ENCODE measurements at places on chromosomes 1 and 21.

GRCh38 chr1:38125016-38125415 is 78.4 kb upstream of the POU3F1 start:
- no peak for DNase-seq

DNA sequence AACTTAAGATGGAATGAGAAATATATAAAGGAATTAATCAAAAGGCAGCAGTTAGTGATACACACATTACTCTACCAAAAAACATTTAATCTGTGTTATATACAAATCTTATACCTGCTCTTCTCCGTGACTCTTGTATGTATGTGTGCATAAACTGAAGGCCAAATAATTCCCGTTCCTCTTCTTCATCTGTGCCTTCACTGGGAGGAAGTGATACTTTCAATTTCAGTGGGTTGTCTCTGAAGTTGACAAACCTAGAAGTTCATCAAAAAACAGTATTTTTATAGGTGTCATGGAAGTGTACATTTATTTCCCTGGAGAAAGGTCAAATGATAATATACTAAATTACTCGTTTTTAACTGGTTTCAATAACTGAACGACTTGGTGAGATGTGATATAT is 19.3 kb downstream of the TRMT13 start:
- DNase-seq, result no peak

GRCh38 chr21:31460980-31461379 is 116.9 kb upstream of the TIAM1 start:
- no peak for DNase-seq

GRCh38 chr21:17779496-17779895 is 39.7 kb downstream of the C21orf91 start:
- peak; percentile 73 for DNase-seq

DNA sequence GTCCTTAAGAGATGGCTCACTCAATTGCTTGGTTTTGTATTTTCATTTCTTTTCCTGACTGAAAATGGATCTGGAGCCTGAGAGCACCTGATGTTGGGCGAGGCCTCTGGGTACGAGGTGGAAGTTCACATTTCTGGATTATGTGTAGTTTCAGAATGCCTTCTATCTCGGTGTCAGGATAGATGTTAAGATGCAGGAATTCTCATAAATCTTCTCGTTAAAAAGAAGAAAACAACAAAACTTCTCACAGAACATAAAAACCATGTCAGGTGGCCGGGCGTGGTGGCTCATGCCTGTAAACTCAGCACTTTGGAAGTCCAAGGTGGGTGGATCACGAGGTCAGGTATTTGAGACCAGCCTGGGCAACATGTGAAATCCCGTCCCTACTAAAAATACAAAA is 101.8 kb downstream of the RHOU start:
- no peak for DNase-seq

GRCh38 chr1:119713749-119714456 is 2.2 kb downstream of the PHGDH start:
- no peak for DNase-seq

DNA sequence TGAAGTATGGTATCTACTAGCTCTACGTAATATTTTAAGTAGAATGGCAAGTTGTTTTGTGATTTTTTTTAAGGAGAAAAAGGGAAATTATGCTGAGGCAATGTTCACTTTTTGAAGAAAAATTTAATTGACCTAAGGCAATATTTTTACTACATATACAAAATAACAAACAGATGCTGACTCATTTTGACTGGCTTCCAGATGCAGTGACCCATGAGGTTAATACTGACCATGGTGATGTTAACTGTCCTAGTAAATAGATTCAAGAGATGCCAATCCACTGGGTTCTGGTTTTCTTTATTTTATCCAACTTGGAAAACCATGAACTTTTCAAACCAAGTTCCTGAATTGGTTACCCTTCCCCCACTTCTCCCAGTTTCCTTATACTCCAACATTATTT is 154.9 kb downstream of the CRB1 start:
- no peak for DNase-seq

DNA sequence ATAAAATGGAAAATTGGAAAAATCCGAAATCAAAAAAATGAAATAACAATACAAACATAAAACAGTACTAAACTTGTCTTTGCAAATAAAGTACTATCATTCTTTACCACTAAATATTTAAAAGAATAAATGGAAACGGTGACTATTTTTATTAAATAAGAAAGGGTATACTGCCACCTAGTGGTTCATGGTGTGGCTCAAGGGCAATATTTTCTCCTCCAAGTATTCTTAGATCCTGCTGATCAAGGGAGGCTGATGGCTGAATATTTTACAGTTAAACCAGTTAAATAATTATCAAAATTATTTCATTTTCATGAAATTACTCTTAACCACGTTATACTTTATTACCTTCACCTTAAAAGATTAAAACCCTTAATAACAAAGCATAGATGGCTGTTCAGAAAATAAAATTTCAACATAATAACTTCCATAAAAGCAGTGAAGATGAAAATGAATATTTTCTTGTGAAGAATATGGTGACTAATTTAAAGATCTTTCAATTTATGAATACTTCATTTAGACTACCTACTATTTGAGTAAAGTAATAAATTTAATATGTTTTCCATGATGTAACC is 1793.9 kb downstream of the NCAM2 start:
- DNase-seq, result peak; percentile 6

- DNase-seq, result no peak
These were observed 2.3 kb upstream of the PMVK start for GRCh38 chr1:154938604-154939399.
